Stimulated activated CD4-positive, alpha-beta T cell treated with anti-CD3 and anti-CD28 coated beads, TNF-alpha, amount 100 ng/mL, for 4 hours (primary cell): ENCODE measurements at places on chromosomes 12 and 14.

GRCh38 chr14:89750281-89750755 is 204.2 kb downstream of the EFCAB11 start:
- DNase-seq, result no peak

DNA sequence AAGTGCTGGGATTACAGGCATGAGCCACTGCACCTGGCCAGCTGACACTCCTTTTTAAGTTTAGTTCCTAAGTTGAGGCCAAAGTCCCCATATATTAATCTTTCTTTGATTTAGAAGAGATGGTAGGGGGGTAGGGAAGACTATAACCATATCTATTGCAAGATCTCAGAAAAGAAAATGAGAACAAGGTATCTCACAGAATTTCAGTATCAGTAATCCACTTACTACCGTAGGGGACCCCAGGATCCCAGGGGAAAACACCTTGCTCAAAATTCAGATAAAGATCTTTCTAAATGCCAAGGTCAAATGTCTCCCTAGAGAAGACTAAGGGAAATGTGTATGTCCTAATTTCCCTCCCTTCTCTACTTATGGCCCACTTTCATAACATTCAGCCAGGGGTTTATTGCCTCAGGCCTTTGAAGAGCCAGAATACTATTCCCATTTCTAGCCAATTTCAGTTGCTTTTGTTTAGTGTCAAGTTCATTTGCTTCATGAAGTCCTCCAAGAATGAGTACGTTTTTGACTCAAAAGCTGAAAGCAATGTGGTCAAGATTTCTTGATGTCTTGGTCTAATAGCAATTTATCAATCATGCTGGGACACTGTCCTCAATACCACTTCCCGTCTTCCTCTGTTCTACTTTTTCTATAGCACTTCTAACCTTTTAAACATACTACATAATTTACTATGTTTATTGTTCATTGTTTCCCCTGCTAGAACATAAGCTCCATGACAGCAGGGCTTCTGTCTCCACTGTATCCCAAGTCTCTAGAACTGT is 86.3 kb downstream of the DCAF5 start:
- DNase-seq, result no peak

DNA sequence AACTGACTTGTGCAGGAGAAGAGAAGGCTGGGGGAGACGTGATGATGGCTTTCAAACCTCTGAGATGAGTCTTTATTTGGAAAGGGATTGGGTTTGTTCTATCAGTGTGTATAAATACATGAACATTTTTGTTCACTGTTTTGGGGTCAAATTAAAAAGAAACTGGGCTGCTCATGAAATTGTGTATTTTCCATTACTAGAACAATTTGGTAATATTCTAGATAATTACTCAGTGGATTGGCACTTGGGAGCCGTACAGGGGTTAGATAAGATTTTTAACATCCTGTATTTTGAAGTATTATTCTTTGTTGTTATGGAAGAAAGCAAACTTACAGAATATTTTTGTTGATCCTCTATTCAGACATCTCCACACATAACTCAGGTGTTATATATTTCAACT is 340.6 kb downstream of the PRKD1 start:
- DNase-seq, result no peak

GRCh38 chr14:38999949-39000348 is 103.1 kb downstream of the SEC23A start:
- DNase-seq, result no peak

DNA sequence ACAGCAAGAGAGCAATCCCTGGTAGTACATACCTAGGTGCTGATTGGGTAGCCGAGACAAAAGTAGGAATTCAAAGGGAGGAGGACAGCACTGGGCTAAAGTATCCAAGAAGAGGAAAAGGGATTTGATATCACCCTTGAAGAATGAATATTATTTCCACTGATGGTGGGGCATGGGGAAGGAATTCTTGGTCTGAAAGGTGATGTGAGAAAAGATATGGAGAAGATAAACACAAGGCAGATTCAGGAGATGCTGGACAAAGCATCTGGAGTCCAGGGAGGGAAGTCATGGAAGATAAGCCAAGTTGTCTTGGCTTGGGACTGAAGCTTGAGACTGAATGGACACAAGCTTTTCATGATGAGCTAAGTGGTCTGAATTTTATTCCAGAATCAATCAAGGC is 194.0 kb downstream of the EGLN3 start:
- DNase-seq, result no peak
